GF-D8 (cell line): ENCODE measurements at places on chromosomes 4 and X.

DNA sequence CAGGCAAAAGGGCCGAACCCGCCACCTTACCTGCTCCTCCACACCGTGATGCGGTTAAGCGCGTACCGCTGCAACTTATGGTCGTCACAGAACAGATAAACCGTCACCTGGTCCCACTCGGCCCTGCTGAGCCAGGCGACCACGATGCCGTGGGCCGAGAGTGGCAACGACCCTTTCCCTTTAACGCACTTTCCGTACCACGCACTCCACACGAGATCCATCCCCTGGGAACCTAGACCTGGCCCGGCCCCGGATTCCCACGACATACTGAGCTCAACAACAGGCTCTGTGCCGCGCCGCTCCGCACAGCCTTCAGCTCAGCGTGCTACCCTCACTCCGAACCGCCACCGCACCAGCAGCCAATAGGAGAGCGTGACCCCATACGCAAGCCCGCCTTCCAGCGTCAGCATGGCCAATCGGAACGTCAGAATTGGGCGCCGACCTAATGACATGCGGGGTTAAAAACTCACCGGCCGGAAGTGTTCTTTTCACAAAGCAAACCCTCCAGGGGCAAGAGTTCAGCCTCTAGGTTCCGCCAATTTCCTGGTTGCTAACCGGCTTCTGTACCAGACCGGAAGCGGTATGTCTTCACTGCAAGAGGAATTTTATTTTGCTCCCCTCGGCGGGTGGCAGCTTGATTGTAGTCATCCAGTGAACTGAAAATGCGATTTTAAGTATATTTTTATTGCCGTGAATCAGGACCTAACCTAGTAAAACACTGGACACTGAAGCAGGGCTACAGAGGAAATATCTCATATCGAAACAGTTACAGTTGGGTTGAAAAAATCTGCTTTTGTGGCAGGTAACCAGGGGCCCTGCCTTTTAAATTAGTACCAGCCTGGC is at the start of gene LAS1L:
LAS1L (minus strand) TSS at position 338 of the 843 bp plus-strand sequence; CDS start at position 266, 72 bp downstream.
- DNase-seq: peak; percentile 87

DNA sequence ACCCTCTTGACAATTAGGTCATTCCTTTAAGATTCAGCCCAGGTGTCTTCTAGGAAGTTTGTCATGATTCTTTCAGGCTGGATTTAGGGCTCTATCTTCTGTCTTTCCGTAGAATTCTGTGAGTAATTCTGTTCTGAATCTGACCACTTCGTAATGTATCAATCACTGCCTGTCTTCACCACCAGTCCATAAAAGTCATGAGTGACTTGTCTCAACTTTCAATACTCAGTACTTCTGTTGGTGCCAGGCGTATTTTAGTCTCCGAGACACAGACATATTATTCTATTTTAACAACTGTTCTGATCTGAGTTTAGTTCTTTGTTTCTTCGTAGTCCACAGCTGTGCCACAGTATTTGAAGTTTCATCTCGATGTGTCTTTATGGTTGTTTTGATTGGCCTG is 310.7 kb downstream of the PPARGC1A start:
- no peak for DNase-seq

- no peak for DNase-seq
Measured at GRCh38 chrX:133910539-133910938, 74.9 kb downstream of the GPC3 start.

DNA sequence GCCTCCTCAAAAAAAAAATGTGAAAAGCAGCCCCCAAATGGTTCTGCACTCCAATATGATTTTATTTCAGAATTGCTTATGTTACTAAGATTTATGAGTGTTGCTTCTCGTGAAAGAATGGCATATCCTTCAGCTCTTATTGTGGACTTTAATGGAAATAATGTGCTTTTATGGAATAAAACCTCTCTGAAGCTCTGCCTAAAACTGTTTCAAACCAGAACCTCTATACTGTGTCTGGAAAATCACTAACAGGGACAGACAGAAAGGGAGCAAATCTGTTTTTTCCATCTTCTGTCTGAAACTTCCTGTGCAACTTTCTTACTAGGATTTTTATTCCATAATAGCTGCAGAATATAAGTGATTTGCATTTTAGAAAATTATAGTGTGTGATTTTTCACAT is 493.1 kb downstream of the ANKRD50 start:
- DNase-seq: no peak

DNA sequence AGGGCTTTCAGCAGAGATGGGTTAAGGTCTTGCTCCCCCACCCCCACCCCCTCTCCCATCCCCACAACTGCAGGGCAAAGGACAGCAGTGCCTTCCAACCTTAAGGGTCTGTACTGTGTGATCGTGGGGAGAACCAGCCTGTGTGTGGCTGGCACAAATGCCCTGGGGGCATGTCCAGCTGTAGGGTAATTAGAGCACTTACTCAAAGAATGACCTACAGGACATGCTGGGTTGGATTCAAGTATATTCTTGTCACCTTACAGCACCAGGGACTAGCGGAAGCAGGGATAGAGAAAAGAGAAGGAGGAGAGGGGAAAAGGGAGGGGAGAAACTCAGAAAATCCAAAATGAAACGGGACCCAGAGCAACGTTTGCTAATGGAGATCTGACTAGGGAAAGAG is 191.3 kb upstream of the GATB start:
- no peak for DNase-seq

GRCh38 chrX:100654261-100654660 is 10.3 kb downstream of the SRPX2 start:
- DNase-seq: no peak
